CD4-positive, alpha-beta T cell treated with Interleukin-4 for 4 hours (primary cell): ENCODE measurements at places on chromosomes 11 and 22.

DNA sequence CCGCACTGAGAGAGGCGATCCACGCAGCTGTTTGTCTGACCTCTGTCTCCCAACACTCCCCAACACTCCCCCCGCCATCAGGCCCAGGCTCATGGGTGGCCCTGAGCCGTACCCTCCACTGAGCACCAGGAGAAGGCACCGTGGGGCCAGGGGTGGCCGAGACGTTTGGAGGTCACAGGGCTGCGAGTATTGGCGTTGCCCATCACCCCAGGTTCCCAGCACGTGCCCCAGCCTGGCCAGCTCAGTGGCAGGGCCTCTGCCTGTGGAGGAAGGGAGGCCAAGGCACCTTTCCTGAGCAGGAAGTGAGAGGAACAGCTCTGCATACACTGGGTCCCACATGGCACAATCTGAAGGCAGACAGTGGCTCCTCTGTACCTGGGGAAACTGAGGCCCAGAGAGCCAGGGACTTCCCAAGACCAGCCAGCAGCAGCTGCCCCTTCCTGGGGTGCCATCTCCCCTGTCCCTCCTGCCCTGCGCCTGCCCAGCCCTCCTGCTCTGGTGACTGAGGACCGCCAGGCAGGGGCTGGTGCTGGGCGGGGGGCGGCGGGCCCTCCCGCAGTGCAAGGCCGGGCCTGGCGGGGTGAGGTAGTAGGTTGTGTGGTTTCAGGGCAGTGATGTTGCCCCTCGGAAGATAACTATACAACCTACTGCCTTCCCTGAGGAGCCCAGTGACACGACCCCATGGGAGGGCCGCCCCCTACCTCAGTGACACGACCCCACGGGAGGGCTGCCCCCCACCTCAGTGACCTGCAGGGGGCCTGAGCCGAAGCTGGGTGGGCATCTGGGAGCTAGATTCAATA lies 37.0 kb upstream of the PPARA start:
- no peak for DNase-seq

DNA sequence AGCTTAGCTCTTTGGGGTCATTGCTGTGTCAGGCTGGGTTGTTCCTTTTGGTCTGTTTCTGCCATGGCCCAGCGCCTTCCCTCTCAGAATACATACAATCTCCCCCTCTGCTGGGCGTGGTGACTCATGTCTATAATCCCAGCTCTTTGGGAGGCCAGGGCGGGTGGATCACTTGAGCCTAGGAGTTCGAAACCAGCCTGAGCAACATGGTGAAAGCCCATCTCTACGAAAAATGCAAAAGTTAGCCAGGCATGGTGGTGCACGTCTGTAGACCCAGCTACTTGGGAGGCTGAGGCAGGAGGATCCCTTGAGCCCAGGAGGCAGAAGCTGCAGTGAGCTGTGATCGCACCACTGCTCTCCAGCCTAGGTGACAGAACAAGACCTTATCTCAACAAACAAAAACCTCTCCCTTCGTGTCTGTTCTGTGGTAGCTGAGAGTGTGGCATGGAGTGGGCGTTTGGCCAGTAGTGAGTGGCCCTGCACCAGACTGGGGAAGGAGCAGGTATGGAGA lies 46.7 kb upstream of the RAB1B start:
- DNase-seq = no peak

DNA sequence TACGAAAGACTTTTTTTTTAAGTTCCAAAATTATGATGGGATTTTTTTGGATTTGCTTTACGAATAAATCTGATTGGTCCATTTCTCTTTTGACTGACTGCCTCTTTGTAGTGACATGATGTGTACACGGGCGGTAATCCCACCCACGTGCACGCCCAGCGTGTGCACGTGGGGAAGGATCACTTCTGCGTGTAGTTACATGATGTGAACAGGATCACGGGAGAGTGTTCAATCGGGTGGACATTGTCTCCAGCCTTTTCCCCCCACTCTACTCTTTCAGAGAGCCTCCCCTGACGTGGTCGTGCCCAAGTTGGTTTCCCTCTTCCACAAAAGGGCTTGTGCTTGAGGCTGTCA lies 43.1 kb downstream of the KCNC1 start:
- DNase-seq = no peak

GRCh38 chr11:19232910-19233503 lies 7.7 kb downstream of the E2F8 start:
- no peak for DNase-seq

DNA sequence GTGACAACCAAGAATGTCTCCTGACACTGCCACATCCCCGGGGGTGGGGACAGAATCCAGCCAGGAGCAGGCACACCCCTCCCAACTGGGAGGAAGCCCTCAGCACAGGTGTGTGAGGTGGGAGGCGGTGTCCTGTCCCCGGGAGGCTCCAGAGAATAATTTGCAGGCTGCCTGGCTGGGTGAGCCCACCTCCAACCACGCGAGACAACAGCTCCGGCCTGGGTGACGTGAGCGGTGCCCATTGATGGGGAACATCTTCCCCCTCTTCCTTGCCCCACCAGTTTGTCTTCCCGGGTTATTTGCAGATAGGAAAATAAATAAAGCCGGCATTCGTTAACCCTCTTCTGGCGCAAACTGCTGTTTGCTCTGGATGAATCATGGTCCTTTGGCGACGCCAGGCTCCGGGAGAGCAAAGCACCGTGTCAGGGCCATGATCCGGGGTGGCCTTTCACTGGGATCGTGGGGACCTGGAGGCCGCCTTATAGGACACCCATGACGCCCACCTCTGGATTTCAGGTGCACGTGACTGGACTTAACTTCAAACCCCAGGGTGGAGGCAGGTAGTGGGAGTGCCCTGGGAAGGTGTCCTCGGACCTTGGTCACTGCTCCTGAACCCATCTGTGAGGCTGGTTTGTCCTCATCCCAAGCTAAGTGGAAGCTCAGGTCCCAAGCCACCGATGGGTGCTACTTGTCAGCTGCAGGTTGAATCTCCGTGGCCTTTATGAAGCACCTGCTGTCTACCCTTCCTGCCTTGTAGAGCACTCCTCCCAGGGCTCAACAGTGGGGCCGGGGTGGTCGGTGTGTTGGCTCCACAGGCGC lies 13.9 kb downstream of the CCND1 start:
- no peak for DNase-seq

DNA sequence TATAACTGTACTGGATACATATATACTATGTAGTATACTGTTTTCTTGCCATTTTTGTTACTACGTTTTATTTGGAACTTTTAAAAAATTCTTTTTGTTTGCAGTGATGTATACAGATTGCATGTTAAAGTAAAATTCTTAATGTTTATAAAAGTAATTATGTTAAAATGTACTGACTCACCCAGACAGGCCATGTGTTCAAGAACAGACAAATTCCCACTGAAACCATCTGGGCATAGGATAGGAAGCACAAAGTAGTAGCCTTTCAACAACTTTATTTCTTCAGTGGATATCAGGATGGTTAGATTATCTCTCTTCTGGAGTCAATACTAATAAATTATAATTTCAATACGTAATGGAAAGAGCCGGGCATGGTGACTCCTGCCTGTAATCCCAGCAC lies 19.8 kb downstream of the PRMT3 start:
- no peak for DNase-seq

DNA sequence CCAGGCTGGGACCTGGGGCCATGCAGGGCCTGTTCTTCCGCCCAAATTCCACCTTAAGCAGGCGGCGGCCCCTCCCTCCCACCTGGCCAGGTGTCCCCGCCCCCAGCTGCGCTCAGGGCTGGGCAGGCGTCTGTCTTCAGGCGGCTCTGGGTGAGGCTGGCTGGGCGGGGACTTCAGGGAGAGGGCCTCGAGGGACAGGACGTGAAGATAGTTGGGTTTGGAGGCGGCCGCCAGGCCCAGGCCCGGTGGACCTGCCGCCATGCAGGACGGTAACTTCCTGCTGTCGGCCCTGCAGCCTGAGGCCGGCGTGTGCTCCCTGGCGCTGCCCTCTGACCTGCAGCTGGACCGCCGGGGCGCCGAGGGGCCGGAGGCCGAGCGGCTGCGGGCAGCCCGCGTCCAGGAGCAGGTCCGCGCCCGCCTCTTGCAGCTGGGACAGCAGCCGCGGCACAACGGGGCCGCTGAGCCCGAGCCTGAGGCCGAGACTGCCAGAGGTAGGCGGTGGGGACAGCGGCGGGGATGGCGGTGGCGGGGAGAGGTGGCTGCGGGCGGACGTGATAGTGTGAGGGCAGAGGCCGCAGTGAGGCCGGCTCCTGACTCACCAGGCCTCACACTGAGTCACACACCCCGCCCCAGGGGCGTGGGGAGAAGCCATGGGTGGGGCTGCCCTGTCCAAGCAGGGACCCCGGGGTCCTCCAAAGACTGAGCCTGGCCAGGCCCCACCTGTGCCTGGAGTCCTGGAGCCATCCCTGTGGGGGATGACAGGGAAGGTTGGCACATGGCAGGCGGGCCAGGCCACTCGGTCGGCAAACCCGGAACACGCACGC lies at the start of gene PKP3:
PKP3 (plus strand) TSS at position 176 of the 824 bp plus-strand sequence; CDS start at position 260, 84 bp downstream.
- DNase-seq = no peak

DNA sequence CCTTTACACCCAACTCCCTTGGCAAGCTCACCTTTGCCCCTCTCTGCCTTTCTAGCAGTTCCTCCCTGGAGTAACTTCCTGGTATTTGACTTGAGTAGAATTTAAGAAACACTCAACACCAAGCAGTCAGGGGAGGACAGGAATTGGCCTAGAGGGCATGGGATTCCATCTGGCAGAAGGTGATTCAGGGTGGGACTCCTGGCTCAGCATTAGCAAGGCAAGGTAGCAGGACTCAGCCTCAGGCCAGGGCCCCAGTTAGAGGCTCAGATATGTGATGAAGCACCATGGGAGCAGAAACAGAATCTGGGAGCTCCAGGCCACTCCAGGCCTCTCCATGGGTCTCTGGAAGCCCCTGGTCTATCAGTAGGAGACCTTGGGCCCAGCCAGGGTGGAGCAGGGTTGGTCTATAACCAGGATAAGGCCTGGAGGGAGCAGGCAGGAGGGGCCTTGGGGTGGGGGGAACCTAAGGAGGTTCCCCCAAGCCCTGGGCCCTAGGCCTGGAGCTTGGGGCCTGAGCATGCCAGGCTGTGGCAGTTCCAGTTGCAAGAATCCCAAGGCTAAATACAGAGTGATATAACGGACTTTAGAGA lies 148.2 kb downstream of the PARVA start:
- DNase-seq = no peak

GRCh38 chr11:108545909-108546501 lies 47.6 kb downstream of the EXPH5 start:
- no peak for DNase-seq

DNA sequence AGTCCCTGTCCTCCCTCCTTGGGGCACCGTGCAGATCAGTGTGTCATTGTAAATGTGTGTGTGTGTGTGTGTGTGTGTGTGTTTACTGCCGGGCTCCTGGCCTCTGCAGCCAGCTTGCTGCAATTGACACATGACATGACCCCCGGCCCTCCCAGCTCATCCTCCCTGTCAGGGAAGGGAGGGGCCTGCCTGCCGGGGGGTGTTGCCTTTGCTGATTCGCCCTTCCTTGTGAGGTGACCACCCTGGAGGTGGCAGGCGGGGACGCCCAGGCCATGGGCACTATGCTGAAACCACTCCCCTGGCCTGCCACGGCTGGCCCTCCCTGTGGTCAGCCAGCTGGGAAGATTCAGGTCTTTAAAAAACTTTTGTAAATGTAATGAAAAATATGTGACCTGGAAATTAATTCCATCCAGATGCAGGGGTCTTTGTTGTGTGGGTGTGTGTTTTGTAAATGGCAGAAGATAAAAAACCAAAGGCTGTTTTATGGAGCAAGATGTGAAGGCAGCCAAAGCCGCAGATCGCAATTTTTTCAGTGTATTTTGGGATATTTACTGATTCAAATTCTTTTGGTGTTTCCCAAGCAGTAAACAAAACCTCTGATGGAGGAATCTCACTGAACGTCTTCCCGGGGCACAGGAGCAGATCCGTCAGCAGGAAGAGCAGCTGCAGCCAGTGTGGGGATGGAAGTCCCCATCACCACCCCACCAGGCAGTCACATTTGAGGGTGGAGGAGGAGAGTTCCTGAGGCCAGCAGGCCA lies 23.2 kb downstream of the SHISAL1 start:
- DNase-seq = no peak

DNA sequence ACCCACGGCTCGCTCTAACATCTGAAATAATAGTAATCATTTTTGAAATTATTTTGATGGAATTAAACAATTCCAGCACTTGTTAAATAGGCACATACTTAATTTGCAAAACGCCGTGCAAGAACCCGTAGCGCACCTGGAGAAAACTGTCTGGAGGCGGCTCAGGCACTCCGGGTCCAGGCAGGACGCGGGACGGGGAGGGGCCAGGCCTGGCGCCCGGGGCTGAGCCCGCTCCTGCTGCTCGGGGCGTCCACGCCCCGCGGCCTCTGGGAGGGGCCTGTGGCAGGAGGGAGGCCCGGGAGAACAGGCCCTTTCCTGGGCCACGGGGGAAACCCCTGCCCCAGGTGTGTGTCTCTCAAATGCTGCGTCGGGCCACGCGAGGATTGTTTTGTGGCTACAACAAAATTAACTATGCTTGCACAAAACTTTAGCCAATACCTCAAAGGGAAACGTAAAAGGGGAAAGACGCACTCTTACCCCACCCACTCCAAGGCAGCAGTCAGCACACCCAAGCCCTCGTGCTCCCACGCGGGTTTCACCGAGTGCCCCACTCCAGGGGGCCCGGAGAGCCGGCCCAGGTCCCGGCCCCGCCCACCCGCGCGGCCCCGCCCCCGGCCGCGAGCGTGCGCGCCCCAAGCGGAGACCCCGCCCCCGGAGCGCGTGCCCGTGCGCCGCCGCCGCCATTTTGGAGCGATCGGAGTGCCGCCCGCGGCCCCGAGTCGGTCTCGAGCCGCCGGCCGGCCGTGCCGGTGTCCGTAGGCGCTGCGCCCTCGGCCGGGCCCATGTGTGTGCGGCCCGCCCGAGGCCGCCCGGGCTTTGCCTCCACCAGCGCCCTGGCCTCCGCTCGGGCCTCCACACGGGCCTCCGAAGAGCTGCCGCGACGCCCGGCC lies at the start of gene PPP6R2:
PPP6R2 (plus strand) TSS at position 677 of the 890 bp plus-strand sequence. CDS start 50,582 bp downstream, outside the sequence.
- peak; percentile 83 for DNase-seq

- DNase-seq = no peak
These were observed 2.3 kb downstream of the CABP7 start for GRCh38 chr22:29722151-29722550.

DNA sequence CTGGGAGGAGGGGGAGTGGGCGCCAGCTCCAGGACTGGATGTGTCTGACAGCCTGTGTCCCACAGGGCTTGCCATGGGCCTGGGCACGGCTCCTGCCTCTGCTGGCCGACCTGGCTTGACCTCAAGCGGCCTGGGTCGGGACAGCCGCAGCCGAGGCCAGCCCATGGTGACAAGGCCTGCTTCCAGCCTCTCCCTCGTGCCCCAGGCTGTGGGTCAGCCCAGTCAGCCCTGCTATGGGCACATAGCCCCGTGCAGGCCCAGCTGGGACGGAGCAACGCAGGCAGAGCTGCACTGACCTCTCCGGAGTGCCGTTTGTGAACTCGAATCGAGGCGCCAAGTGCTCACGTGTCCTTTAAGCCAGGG lies 17.9 kb downstream of the OSBPL5 start:
- DNase-seq = no peak

DNA sequence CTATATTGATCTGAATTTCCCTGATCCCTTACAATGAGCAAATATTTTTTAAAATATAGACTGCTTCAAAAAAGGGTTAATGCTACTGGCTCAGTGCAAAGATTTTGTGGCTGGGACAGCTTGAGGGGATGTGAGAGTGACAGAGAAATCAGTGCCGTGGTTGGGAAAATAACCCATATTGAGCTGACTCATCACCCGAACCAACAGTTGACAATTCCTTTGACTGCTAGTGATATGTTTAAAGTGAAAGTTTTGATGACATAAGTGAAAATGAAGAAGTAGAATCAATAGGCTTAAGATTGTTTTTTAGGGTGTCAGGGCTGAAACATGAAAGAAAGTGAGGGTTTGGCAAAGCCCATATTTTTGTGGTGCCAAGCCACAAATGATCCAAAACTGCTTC lies 257.1 kb upstream of the TENM4 start:
- no peak for DNase-seq
